ENCODE measurements at places on chromosomes 13 and 19.
A peak's percentile ranks its signal among the peaks of the same experiment; 100 is the strongest.

- DNase-seq = no peak
Observed at GRCh38 chr19:55485439-55486011, 537 bp downstream of the NAT14 start.

- no peak for DNase-seq
Observed at GRCh38 chr13:113794086-113794485, 35.1 kb downstream of the TMEM255B start.

DNA sequence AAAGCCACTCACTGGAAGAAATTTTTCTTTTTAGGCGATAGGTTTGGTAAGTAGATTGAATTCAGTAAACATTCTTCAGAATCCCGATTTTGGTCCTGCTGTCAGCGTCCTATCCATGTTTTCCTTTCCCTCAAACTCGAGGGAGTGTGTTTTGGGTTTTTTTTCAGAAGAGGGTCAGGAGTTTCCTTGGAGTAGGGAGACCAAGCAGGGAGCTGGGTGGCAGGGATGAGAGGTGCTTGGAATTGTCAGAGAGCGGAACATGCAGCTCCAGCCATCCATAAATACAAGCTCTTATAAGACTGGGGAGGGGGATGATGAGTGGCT is 1.6 kb upstream of the PCDH8 start:
- no peak for DNase-seq

- no peak for DNase-seq
Observed at GRCh38 chr13:89458456-89458855, 1787.3 kb downstream of the SLITRK5 start.

- peak; percentile 57 for DNase-seq
Observed at GRCh38 chr19:20999731-21000352, 20.6 kb upstream of the ZNF430 start.

GRCh38 chr13:63288576-63288975 is 1872.9 kb upstream of the PCDH20 start:
- DNase-seq = no peak

- DNase-seq = no peak
Observed at GRCh38 chr13:91308299-91308698, 39.2 kb upstream of the MIR17HG start.

- no peak for DNase-seq
Observed at GRCh38 chr19:37362733-37363132, 8.2 kb upstream of the ZNF527 start.

DNA sequence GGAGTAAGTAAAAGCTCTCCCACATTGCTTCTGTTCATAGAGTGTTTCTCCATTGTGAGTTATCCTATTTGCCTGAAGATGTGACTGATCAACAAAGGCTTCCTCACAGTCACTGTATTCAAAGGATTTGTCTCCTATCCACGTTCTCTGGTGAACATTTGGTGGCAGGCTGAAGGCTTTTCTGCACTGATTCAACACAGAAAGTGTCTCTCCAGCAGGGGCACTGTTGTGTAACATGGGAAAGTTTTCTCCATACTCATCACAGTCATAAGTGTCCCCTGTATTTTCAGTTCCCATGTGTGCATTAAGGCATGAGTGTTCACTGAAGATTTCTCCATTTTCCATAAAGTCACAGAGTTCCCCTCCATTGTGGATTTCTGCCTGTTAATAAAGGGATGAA is 17.6 kb downstream of the ZNF121 start:
- no peak for DNase-seq

DNA sequence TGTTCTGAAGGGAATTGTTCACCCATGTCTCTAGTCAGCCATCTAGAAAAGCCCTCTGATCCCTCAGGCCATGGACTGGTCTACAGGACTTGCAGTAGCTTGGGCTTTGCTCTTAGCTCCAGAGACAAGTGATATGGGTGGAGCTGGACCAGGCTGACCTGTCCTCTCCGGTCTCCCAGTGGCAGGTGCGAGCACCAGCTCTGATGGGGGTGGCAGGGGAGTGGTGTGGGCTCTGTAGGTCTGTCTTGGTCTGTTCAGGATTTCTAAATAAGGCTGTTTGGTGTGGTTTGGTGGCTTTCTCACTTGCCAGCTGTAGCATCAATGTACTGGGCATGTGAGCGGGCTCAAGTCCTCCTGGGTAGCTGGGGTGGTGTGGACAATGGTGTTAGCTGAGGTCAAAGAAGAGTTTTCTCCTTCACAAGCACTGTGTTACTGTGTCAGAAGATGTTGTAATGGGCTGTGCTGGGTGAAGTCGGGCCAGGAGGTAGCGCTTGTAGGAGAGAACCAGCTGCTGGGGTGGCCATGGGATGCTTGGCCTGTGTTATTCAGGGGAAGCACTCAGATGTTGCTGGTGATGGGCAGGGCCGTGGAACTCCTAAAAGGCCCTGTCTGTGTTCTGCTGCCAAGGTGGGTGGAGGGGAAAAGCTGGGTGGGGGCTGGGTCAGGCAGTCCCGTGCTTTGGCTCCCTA is 16.9 kb downstream of the GPC6 start:
- no peak for DNase-seq

DNA sequence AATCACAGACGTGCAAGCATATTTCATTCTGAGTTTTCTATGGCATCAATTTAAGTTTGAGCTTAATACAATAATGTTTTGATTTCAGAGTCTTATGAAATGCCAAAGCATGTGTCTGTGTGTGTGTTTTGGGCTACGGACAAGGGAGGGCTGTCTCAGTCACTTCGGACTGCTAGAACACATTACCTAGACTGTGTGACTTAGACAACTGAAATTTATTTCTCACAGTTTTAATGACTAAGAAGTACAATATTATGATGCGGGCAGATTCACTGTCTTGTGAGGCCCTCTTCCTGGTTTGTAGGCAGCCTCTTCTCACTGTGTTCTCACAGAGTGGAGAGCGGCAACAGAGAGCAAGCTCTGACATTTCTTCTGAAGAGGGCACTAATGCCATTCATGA is 1202.0 kb downstream of the EFNB2 start:
- DNase-seq = no peak
